Right renal pelvis (tissue), 4 donors: ENCODE measurements at places on chromosomes 3 and 15. TPM values are rescaled to one million over a fixed set of nuclear protein-coding genes. Genes with fewer than 3 reads are reported as not detected.

- no peak for DNase-seq
Observed at GRCh38 chr3:128902426-128902825, 23.0 kb downstream of the ACAD9 start.

GRCh38 chr3:133765256-133765655 is 19.1 kb downstream of the TF start:
- no peak for DNase-seq

GRCh38 chr15:88204584-88204983 is 52.0 kb downstream of the NTRK3 start:
- DNase-seq = no peak

GRCh38 chr15:64122936-64123351 is 27.2 kb downstream of the SNX1 start:
- DNase-seq = no peak

FETUB gene
- not detected for polyA plus RNA-seq

FOXB1 gene
- polyA plus RNA-seq = 0.06 TPM

DNA sequence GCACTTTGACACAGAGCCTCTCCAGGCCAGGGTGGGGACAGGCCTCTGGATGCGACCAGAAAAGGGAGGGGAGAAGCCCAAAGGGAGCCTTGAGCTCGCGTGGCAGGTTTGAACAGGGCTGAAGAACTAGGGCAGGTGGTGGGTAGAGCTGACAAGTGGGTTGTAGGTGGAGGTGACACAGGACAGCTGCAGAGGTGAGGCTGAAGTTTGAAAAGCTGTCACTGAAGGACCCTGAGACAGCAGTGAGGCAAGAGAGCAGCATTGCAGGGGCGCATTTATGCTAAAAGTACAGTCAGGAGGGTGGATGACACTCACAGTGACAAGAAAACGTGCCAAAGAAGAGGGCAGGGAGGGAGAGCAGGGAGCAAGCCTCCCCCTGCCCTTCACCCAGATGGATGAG is 21.8 kb upstream of the EPB42 start:
- no peak for DNase-seq

DNA sequence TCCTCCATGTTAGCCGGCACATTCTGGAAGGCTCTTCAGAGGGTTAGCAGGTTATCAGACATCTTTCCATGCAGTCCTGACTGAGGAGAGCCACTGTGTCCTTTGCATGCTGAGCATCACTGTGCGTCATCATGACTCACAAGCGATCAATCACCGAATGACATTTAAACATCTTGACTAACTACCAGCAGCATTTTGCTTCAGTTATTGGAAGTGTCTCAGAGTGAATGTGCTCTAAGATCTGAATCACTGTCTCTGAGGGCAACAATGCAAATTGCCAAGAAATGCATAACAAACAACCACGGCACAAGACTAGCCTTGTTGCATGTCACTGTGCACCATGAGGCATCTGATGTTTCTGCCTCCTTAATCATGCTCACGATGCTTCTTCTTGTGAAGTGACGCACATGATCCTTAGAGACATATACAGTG is 18.3 kb upstream of the ATP8B4 start:
- no peak for DNase-seq

- no peak for DNase-seq
Observed at GRCh38 chr3:171404376-171404967, 55.7 kb downstream of the TNIK start.

GRCh38 chr3:176120507-176120906 is 1076.8 kb downstream of the TBL1XR1 start:
- DNase-seq = no peak

CPEB1 gene
- polyA plus RNA-seq = 2.9 TPM

TIGIT gene
- polyA plus RNA-seq = 0.11 TPM

GRCh38 chr3:190696777-190697501 is 165.6 kb downstream of the GMNC start:
- no peak for DNase-seq

DNA sequence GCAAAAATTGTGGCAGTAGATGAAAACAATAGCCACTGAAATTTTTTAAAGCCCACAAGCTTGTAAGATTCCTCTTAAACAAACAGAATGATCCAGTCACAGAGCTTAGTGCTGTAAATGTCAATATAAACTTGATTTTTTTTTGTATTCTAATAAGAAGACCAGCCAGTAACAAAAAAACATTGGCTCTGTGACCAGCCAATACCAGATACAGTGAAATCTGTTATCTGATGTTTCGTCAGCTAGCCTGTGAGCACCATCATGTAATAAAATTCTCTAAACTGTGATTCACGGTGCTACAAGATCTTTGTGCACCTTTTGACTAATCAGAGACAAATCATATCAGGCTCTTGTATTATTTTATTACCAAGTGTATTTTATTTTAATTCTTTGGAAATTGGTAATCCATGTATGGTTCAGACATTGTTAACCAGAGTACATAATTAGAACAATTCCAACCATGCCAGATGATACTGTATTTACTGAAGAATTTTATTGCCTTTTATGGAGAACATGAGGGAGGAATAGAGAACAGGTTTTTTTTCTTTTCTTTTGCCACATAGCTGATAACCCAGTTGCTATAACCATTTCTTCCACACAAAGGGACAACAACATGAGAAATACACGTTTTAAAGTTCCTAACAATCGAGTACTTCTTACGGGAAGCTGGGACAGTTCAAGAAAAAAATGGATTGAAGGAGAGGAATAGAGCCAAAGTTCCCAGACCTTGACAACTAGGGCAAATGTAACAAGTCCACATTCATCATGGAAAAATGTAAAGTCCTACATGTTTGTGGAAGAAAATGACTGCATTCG is 71.9 kb downstream of the FILIP1L start:
- DNase-seq = no peak

GRCh38 chr3:40267937-40268724 is 41.4 kb upstream of the EIF1B start:
- no peak for DNase-seq

DNA sequence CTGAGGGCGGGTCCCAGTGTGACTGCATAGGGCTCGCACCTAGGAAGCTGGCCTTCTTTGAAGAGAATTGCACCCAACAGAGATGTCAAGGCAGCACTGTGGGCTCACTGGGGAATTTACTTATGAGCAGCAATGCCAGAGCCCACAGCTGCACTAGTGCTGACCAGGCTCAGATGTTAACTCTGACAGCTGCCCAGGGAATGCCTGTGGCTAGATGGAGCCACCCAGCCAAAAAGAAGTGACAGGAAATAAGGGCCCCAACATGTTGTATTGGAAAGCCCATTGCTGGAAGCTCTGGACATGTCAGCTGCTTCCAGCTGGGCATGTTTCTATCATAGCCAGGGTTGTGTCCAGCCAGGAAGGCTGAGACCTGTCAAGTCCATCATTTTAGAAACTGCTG is 90.9 kb upstream of the ZNF280D start:
- no peak for DNase-seq

FXR1 gene
- 219 TPM for polyA plus RNA-seq

PLA2G4E gene
- not detected for polyA plus RNA-seq

GRCh38 chr15:93268066-93268465 is 179.1 kb upstream of the RGMA start:
- no peak for DNase-seq

RPL22L1 gene
- 61.2 TPM for polyA plus RNA-seq

LSAMP gene
- polyA plus RNA-seq = 14.7 TPM

DNA sequence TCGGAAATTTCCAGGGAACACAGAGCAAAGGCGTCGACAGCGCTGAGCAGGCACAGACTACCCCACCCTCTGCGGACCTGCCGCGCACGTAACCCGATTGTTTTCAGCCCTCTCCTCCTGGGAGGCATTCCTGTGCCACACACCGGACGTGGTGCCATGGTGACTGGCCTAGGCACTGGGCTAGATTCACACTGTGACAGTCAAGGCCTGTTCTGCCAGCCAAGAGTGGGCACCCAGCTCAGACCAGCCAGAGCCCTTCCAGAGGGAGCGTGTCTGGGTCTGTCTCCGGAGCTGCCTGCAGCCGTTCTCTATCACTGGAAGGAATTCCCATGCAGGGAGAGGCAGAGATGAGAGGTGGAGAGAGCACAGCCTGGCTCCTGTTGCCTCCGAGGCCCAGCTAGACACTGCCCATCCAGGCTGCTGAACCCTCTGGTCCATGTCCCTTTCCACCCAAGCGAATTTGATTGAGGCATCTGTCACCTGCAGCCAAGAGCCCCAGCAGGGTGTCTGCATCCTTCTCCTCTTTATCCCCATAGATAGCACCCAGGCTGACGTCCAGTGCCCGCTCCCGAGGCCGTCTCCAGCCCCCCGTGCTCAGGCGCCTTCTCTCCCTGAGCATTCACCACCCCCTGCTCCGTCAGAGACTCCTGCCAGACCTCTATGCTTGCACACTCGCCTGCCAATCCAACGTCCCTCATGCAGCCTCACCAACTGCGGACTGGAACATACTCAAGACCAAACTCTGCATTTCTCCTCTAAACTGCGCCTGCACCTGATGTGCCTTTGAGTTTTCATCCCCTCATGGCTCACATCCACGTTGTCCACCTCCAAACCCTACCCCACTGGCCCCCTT is 267.5 kb downstream of the OCA2 start:
- DNase-seq = no peak
